Epithelial cell of proximal tubule (primary cell): ENCODE measurements at places on chromosomes 11 and 22. TPM values are rescaled to one million over a fixed set of nuclear protein-coding genes. Genes with fewer than 3 reads are reported as not detected.

DNA sequence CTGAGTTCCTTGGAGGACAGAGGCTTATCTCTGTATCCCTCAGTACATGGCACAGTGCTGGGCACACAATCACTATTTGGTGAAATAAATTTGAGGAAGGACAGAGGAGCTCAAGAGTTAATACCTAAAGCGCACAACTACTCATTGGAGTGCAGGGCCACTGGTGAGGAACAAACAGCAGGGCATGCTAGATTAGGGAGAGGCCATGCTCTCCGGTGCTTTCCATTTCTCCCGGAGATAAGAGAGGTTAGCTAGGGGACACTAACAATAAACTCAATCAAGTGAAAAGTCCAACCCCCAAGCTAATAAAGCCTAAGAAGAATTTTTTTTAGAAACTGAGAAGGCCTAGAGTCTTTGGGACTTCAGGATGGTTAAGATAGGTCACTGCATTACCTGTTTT is 29.1 kb downstream of the NFRKB start:
- no peak for DNase-seq

- no peak for DNase-seq
These were observed 76.6 kb downstream of the HIPK3 start for GRCh38 chr11:33333816-33334215.

Gene CD3D
- total RNA-seq, result not detected in 2 replicates

DNA sequence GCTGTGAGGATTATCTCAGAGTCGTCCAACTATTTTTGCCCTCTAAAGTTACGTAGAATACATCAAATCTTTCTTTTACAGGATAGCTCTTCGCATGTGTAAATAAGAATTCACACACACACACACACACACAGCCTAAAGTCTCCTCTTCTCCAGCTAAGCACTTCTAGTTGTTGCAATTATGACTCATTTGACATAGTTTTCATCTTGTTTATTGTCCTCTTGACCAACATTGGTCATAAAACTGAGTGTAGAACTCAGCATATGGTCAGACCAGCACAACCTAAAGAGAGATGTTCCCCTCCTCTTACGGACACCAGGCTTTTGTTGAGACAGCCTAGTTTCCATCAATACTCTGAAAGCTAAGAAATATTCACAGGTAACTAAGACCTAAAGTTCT is 234.2 kb downstream of the BLID start:
- no peak for DNase-seq

DNA sequence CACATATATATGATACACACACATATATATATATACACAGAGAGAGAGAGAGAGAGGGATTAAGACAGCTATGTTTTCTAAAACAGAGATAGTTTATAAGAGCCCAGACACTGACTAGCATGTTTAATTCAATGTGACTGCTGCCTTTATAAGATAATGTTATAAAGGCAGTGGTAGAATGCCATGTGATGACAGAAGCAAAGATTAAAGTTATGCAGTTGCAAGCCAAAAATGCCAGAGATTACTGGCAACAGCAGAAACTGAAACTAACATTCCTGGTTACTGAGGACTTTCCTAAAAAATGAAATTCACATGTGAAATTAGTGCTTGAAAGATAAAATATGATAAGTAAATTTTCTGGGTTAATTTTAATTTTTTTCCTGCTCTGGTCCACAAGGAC is 1888.9 kb downstream of the LRRC4C start:
- no peak for DNase-seq

- no peak for DNase-seq
These were observed 1.0 kb upstream of the PLEKHB1 start for GRCh38 chr11:73645121-73645969.

Gene OR51D1
- not detected in 2 replicates for total RNA-seq

DNA sequence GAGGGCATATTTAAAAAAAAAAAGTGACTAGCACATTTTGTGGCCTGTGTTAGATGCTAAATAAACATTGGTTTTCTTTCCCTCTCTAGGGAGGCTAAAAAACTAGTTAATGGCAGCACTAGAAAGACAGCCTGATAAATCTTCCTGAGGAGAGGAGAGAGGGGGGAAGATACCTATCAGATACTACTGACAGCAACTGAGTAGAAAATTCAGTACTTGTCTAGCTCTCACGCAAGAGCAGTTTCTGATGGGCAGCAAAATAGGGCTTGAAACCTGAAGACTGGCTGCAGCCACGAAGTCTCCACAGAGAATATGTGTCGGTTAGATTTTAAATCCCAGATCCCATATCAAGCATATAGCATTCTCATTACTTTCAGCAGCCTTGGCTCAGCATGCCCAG is 388.2 kb downstream of the KCNA4 start:
- DNase-seq, result no peak

GRCh38 chr22:44642096-44642644 is 59.8 kb upstream of the PRR5 start:
- no peak for DNase-seq

GRCh38 chr11:78870655-78871054 is 296.0 kb upstream of the NARS2 start:
- no peak for DNase-seq

Gene SLC22A8
- not detected in 2 replicates for total RNA-seq

DNA sequence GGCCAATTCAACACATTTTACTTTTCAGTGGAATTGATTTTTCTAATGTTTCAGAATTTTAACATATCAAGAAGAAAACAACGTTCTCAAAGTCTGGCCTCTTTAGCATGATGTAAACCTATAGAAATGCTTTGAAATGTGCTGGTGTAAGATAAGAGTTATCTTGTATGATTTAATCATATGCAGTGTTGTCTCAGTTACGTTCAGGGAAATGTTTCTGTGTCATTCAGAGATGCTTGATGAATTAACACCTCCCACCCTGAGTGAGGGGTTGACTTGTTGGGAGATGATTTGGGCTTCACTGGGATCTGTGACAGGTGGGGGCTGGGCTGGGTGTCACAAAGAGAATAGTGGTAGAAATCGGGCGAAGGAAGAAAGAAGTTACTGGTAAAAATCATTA is 15.7 kb upstream of the MYO18B start:
- DNase-seq, result no peak

GRCh38 chr11:2571598-2572281 is 126.9 kb downstream of the KCNQ1 start:
- DNase-seq, result no peak

DNA sequence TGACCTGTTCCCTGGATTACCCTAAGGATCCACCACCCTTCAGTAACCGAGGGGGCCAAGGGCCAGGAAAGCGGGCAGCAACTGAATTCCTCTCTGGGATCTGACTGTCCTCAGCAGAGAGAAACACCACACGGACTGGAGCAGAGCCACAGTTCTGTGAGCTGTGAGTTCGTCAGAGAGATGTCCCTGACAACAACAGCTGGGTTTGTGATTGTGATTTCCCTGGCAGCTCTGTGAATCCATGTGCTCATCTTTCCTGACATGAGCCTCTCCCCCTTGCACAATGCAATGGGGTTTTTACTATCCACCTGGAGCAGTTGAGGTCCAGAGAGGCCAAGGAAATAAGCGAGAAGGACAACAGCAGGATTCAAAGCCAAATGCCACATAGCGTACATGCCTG is 69.4 kb upstream of the AMPD3 start:
- no peak for DNase-seq

- no peak for DNase-seq
These were observed 6.0 kb downstream of the GRK3 start for GRCh38 chr22:25570486-25570885.

DNA sequence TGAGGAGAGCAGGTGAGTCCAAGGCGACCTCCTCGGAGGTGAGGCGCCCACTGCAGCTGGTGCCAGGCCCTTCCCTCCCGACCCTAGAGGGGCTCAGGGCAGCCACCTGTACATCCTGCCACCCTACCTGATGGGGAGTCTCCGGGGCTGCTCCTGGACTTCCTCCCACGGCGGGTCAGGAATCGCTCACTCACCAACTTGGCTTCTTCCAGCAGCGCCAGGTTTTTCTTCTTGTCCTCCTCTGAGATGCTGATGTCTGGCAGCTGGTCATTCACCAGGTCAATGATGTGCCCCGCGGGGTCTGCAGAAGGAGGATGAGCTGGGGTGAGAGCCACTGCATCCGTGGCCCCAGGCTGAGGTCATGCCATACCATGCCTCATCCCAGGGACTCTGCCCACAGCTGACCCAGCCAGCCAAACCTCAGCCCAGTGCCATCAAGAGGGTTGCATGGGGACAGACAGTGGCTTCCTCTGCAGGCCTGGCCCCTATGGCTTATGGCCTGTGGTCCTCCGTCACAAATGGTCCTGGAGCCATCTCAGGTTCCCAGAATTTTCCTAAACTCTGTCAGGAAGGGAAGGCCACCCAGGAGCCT is 61.0 kb upstream of the LYVE1 start:
- no peak for DNase-seq

DNA sequence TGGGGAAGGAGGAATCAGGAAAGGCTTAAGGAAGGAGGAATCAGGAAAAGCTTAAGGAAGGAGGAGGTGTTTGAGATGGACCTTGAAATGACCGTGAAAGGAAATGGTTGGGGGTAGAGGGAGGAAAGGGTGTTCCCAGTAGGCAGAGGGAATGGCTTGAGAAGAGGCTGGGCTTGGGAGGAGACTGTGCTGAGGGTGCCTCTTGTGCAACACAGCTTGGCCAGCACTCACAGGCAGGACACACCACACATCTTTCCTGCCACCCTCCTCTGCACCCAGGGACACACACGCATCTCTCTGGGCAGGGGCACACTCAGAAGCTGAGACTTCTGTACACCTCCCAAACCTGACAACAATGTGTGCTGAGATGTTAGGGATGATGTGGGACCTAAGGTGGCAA is 151.4 kb downstream of the FBXO7 start:
- DNase-seq, result no peak
